Tibial nerve (tissue), 4 donors: ENCODE measurements at places on chromosomes 16 and 17. TPM values are rescaled to one million over a fixed set of nuclear protein-coding genes. Genes with fewer than 3 reads are reported as not detected.

Gene CCT6B
- 7.5 TPM for total RNA-seq

Gene SLC35G6
- not detected for total RNA-seq

Gene TLCD1
- not detected for total RNA-seq

Gene OR1A1
- not detected for total RNA-seq

Gene CD79B
- 10.5 TPM for total RNA-seq

Gene KRTAP4-9
- total RNA-seq, result not detected

Gene SLC5A11
- total RNA-seq, result not detected

Gene MYADML2
- total RNA-seq, result not detected

Gene PRRT2
- 10.0 TPM for total RNA-seq

Gene KRT34
- not detected for total RNA-seq

GRCh38 chr17:4301066-4301465 is 37.3 kb upstream of the ANKFY1 start:
- H3K4me3 ChIP-seq, result no peak overlapping the region
- peaks cover 10% of the 10 kb centered on the region for H3K36me3 ChIP-seq
- DNase-seq, result no peak
- H3K27ac ChIP-seq, result no peak overlapping the region

DNA sequence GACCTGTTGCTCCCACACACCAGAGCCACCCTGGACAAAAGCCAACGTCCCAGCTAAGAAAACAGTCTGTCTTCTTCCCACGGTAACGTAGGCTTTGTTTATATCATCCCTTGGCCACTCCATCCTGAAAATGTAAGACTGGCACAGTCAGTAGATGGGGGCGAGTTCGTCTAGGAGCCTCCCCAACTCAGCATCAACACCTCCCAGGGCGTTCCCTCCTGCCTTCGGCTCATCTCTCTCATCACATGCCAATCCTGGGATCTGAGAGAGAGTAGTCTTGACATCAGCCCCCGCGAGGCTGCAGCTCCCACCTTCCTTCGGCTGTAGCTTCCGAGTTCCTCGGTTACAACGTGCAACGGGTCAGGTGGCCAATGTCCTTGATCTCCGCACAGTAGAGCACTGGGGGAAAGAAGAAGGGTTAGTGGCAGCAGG is 894 bp downstream of the RNF227 start:
- peak; percentile 52 for DNase-seq
- peak overlapping the region; percentile 85 for H3K27ac ChIP-seq

GRCh38 chr16:87955302-87956097 is 4.3 kb downstream of the BANP start:
- H3K27ac ChIP-seq, result peak overlapping the region; percentile 98
- DNase-seq, result no peak
- H3K36me3 ChIP-seq, result no peaks in the 10 kb centered on the region

GRCh38 chr17:72613806-72614292 is 478.6 kb downstream of the SLC39A11 start:
- peak overlapping the region; percentile 92 for H3K27ac ChIP-seq
- H3K36me3 ChIP-seq, result no peaks in the 10 kb centered on the region
- no peaks in the 10 kb centered on the region for H3K27me3 ChIP-seq
- peaks cover 25% of the 10 kb centered on the region for H3K4me1 ChIP-seq
- H3K4me3 ChIP-seq, result no peak overlapping the region

GRCh38 chr17:54408731-54409130 is 491.9 kb upstream of the TOM1L1 start:
- H3K36me3 ChIP-seq, result no peaks in the 10 kb centered on the region
- no peak overlapping the region for H3K4me3 ChIP-seq
- H3K27ac ChIP-seq, result no peak overlapping the region
- no peaks in the 10 kb centered on the region for H3K4me1 ChIP-seq
- no peak for DNase-seq

- H3K36me3 ChIP-seq, result peaks cover 28% of the 10 kb centered on the region
- no peak for DNase-seq
- H3K27ac ChIP-seq, result peak overlapping the region; percentile 84
- peaks cover 86% of the 10 kb centered on the region for H3K4me1 ChIP-seq
- H3K4me3 ChIP-seq, result peak overlapping the region; percentile 50
These were observed 800 bp downstream of the PLEKHH3 start for GRCh38 chr17:42675965-42676423.

- DNase-seq, result no peak
- H3K27ac ChIP-seq, result peak overlapping the region; percentile 39
- peaks cover 67% of the 10 kb centered on the region for H3K27me3 ChIP-seq
These were observed 3.3 kb downstream of the GAS2L2 start for GRCh38 chr17:35749560-35750412.

- no peaks in the 10 kb centered on the region for H3K4me1 ChIP-seq
- no peaks in the 10 kb centered on the region for H3K36me3 ChIP-seq
- H3K27ac ChIP-seq, result peak overlapping the region; percentile 90
- peak overlapping the region; percentile 83 for H3K4me3 ChIP-seq
These were observed 546 bp downstream of the SNN start for GRCh38 chr16:11668623-11669379.

DNA sequence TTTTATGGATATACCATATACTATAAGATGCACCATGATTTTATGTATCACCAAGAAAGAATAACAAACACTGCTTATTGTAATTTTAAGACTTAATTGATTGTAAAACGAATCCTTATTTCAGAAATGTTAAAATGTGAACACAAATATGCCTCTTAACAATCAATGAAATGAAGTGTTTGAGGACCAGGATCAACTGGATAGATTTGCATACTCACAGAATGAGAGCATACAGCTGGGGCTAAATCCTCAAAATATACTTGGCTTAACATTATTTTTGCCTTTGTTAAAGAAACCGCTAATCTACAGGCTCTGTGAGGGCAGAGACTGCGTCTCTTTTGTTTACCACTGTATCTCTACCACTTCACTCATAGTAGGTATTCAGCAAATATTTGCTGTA is 93.6 kb downstream of the SPACA3 start:
- no peaks in the 10 kb centered on the region for H3K27me3 ChIP-seq
- DNase-seq, result no peak
- H3K4me1 ChIP-seq, result no peaks in the 10 kb centered on the region
- no peak overlapping the region for H3K27ac ChIP-seq
- H3K4me3 ChIP-seq, result no peak overlapping the region
- no peaks in the 10 kb centered on the region for H3K36me3 ChIP-seq

- no peak overlapping the region for H3K27ac ChIP-seq
- no peak for DNase-seq
- no peaks in the 10 kb centered on the region for H3K36me3 ChIP-seq
These were observed 59.2 kb upstream of the ADORA2B start for GRCh38 chr17:15885770-15886169.

DNA sequence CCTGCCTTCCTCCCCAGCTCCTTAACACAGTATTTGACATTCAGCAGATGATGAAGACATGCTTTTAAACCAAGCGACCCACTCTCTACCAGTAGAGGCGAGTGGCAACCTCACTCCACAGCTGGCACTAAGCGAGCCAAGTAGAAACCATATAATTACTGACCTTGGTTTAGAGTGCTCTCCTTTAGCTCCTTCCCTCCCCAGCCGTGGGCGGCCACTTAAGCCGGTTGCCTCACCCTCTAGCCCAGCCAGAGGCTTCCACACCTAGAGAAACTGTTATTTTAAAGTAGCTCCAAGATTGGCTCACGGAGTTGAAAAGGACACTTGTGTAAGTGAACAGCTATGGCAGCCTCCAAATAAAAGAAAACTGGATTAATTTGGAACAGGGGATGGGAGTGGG is 109.1 kb upstream of the CRHR1 start:
- H3K27me3 ChIP-seq, result no peaks in the 10 kb centered on the region
- no peak for DNase-seq
- H3K4me1 ChIP-seq, result no peaks in the 10 kb centered on the region
- H3K4me3 ChIP-seq, result no peak overlapping the region
- H3K27ac ChIP-seq, result no peak overlapping the region

GRCh38 chr17:50943575-50943933 is 77.4 kb upstream of the TOB1 start:
- no peaks in the 10 kb centered on the region for H3K4me1 ChIP-seq
- peak overlapping the region; percentile 91 for H3K27ac ChIP-seq
- no peaks in the 10 kb centered on the region for H3K36me3 ChIP-seq
- no peaks in the 10 kb centered on the region for H3K27me3 ChIP-seq
- H3K4me3 ChIP-seq, result peak overlapping the region; percentile 59
- no peak for DNase-seq

DNA sequence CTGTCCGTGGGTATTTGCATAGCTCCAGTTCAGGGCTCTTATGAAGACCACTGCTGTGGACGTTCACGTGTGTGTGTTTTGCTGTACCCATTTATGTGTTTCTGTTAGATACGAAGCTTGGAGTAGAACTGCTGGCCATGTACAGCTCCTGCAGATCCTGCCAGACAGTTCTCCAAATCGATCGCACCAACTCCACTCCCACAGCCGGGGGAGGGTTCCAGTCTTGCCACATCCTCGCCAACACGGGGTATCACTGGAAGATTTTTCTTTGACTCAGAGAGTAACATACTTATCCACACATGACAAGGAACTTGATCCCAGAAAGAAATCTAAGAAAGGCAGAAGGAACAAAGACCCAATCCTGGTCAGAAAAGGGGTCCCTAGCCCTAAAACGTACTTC is 37.4 kb downstream of the TMEM186 start:
- no peaks in the 10 kb centered on the region for H3K27me3 ChIP-seq
- H3K4me1 ChIP-seq, result no peaks in the 10 kb centered on the region
- no peak overlapping the region for H3K4me3 ChIP-seq
- no peak overlapping the region for H3K27ac ChIP-seq
- no peak for DNase-seq

- H3K27ac ChIP-seq, result no peak overlapping the region
- no peaks in the 10 kb centered on the region for H3K4me1 ChIP-seq
- no peaks in the 10 kb centered on the region for H3K27me3 ChIP-seq
- H3K36me3 ChIP-seq, result no peaks in the 10 kb centered on the region
These were observed 49.4 kb upstream of the XYLT1 start for GRCh38 chr16:17520111-17520510.

GRCh38 chr17:49835472-49835871 is 12.4 kb downstream of the TAC4 start:
- no peaks in the 10 kb centered on the region for H3K4me1 ChIP-seq
- H3K27ac ChIP-seq, result no peak overlapping the region
- H3K36me3 ChIP-seq, result peaks cover 50% of the 10 kb centered on the region
- DNase-seq, result no peak

DNA sequence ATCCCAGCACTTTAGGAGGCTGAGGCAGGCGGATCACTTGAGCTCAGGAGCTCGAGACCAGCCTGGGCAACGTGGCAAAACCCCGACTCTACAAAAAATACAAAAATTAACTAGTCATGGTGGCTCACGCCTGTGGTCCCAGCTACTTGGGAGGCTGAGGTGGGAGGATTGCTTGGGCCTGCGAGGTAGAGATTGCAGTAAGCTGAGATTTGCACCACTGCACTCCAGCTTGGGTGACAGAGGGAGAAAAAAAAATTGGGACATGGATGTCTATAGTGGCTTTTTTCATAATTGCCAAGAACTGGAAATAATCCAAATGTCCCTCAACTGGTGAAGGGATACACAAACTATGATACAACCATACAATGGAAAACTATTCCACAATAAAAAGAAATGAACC is 28.6 kb downstream of the OSBPL7 start:
- H3K4me1 ChIP-seq, result peaks cover 10% of the 10 kb centered on the region
- DNase-seq, result no peak
- no peaks in the 10 kb centered on the region for H3K36me3 ChIP-seq
- H3K27ac ChIP-seq, result no peak overlapping the region
- peaks cover 55% of the 10 kb centered on the region for H3K27me3 ChIP-seq

DNA sequence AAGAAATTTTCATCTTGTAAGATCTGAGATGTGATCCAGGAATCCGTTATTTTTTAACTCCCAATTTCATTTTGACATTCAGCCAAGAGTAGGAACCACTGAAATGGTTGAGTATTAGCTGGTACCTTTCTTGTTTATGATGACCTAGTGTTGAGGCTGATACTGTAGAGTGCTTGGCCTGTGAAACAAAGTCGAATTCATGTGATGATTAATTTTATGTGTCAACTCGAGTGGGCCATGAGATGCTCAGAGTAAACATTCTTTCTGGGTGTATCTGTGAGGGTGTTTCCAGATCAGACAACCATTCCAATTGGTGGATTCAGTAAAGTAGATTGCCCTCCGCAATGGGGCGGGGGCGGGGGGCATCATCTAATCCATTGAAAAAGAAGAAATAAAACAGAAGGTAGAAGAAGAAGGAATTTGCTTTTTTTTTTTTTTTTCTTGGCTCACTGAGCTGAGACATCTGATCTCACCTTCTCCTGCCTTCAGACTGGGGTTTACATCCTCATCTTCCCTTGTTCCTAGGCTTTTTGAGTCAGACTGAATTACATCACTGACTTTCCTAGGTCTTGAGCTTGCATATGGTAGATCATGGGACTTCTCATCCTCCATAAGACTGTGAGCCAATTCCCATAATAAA is 264.6 kb upstream of the KCNJ16 start:
- no peaks in the 10 kb centered on the region for H3K27me3 ChIP-seq
- no peak overlapping the region for H3K27ac ChIP-seq
- no peaks in the 10 kb centered on the region for H3K4me1 ChIP-seq
- no peaks in the 10 kb centered on the region for H3K36me3 ChIP-seq
- DNase-seq, result no peak

GRCh38 chr17:78618264-78619066 is 41.3 kb upstream of the DNAH17 start:
- no peaks in the 10 kb centered on the region for H3K27me3 ChIP-seq
- H3K4me1 ChIP-seq, result no peaks in the 10 kb centered on the region
- no peak overlapping the region for H3K4me3 ChIP-seq
- DNase-seq, result no peak
- H3K27ac ChIP-seq, result no peak overlapping the region
- no peaks in the 10 kb centered on the region for H3K36me3 ChIP-seq

GRCh38 chr17:16511593-16511992 is 19.6 kb upstream of the LRRC75A start:
- no peak for DNase-seq
- no peaks in the 10 kb centered on the region for H3K36me3 ChIP-seq
- no peaks in the 10 kb centered on the region for H3K27me3 ChIP-seq
- H3K4me1 ChIP-seq, result no peaks in the 10 kb centered on the region

DNA sequence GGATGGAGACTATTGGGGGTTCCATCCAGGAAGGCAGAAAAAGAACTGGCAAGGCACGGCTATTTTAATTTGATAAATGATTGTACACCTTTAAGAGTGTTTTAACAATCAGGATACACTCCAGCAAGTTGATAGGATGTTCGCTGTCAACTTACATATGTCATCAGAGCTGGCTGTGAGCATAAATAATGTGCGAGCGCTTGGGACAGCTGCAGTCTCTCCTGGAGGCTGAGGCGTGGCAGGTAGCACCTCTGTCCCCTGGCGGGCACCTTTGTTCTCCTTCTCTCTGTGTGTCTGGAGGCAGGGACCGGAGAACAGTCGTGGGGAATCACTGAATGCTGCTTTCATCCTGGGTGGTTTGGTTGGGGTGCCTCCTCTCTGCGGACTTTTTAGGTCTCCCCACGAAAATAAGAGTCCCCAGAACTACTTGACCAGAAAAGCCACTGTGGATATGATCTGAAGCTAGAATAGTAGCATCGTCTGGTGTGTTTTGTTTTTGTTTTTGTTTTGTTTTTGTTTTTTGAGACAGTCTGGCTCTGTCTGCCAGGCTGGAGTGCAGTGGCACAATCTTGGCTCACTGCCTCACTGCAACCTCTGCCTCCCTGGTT is 9.4 kb downstream of the BAHCC1 start:
- H3K27me3 ChIP-seq, result no peaks in the 10 kb centered on the region
- no peaks in the 10 kb centered on the region for H3K36me3 ChIP-seq
- no peak overlapping the region for H3K4me3 ChIP-seq
- peaks cover 58% of the 10 kb centered on the region for H3K4me1 ChIP-seq
- peak overlapping the region; percentile 99 for H3K27ac ChIP-seq
